ENCODE measurements at places on chromosomes 12 and 14.

GRCh38 chr12:108691998-108692808 lies 39.1 kb downstream of the CORO1C start:
- no peak for DNase-seq

GRCh38 chr12:67887065-67887464 lies 102.2 kb upstream of the IFNG-AS1 start:
- no peak for DNase-seq

DNA sequence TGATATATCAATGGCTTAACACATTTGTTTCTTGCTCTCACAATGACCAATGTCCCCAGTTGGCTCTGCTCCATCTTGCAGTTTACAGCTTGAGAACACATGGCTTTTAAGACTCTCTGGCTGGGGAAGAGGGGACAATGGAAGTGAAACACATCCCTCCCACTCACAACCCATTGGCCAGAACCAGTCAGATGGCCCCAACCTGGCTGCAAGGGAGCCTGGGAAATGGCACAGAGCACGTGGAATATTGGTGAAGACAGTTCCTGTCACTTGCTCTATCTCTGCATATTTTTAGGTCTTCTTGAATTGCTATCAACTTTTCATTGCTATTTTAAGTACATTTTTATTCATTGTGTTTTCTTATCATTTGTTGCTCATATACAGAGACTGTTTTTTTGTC lies 345.4 kb downstream of the MED13L start:
- no peak for DNase-seq

DNA sequence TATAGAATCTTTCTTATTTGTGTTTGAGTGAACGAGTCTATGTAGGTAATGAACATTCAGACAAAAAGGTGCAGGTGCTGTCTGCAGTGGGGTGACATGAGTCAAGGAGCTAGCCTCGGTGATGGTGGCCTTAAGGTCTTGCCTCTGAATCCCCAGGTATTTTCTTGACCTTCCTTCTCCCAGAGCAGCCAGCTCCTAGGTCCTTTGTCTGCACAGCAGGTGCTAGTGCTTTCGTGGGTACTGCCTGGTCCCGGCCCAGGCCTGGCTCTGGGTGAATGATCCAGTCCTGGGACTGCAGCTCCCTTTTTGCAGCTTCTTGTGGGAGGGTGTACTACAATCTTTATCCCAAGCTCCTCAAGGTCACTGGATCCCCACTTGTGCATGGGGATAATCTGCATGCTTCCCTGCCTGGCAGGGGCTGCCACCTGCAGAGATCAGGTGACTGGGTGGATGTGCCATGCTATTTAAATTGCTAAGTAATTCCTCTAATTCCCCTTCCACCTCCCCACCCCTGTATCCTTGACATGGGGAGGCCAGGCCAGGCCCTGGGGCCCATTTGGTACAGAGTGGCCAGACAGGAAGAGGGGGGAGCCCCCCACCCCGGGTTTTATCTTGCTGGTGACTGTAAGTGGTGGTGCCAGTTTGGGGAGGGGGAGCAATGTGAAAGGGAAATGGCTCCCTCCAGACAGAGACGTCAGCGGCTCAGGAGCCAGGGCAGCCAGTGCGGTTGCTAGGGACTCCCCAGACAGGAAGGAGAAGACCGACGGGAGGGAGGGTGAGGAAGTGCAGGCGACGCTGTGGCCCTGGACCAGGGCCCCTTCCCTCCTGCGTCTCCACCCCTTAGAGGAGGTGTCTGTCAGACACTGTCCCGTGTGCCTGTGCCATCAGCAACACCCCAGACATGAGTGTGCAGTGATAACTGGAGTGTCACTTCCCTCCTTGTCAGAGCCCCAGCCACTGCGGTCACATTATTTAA lies 6.7 kb downstream of the VASH1 start:
- peak; percentile 61 for DNase-seq

DNA sequence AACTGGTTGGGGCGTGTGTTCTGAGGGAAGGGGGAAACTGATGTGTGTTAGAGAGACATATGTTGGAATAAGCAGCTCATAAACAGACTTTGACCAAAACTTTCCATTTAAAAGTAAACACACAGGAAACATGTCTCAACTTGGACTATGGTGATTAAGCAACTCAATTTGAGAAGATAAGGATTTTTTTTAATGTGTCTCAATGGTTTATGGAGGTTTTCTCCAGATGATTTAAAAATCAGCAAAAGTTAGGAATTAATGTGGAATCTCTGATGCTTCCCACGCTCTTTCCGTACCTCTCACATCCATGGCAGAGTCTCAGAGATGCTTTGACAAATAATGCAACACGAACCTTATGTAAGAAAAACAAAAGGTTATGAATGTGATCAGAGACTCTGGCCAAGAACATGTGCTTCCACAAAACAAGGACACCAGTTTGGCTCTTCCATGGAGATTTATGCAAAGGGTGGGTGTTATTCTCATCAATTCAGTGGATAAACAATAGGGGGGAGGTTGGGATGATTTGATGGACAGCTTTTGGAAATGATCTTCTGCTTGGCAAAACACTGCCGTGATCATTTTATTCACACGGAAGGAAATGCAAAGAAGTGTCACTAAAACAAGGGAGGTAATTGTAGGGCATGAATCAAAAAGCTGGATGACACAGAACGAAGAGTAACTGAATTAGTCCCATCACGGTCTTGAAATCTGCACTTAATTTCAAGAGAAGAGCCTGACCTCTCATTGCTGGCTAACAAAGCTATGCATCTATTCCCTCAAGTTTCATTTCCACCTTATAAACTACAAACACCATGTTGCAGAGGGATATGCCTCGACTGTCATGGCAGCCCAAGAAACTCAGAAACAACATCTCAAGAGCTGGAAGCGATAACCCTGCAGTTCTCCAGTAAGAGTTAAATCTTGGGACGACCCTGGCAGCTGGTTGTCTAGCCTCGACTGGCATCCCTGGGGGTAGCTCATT lies 76.5 kb downstream of the FOXN3 start:
- DNase-seq: no peak

GRCh38 chr12:126547905-126548304 lies 1482.7 kb downstream of the AACS start:
- DNase-seq: no peak

GRCh38 chr12:69732088-69732487 lies 6.6 kb upstream of the RAB3IP start:
- DNase-seq: no peak

DNA sequence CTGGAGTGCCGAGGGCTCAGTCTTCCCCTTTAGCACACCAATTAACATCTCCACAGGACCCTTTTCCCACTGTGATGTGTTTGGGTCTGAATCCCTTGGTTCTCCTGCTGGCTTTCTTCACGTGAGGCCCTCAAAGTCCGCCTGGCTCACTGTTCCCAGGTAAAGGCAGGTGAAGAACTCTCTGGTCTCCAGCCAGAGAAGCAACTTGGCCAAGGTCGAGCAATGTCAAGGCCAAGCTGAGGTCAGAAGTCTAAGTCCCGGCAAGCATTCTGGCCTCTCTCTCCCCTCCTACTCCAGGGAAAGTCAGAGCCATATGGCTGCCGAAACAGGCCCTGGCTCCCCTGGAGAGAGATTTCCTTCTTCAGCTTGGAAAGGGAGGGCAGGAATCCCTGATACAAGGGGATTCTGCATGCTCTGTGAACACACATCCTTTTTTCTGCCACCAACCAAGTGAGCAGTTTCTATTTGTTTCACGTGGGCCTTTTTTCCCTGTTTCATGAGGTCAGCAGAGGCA lies 61.4 kb upstream of the ESRRB start:
- no peak for DNase-seq

GRCh38 chr14:90577661-90578282 lies 180.9 kb downstream of the CALM1 start:
- DNase-seq: peak; percentile 62

DNA sequence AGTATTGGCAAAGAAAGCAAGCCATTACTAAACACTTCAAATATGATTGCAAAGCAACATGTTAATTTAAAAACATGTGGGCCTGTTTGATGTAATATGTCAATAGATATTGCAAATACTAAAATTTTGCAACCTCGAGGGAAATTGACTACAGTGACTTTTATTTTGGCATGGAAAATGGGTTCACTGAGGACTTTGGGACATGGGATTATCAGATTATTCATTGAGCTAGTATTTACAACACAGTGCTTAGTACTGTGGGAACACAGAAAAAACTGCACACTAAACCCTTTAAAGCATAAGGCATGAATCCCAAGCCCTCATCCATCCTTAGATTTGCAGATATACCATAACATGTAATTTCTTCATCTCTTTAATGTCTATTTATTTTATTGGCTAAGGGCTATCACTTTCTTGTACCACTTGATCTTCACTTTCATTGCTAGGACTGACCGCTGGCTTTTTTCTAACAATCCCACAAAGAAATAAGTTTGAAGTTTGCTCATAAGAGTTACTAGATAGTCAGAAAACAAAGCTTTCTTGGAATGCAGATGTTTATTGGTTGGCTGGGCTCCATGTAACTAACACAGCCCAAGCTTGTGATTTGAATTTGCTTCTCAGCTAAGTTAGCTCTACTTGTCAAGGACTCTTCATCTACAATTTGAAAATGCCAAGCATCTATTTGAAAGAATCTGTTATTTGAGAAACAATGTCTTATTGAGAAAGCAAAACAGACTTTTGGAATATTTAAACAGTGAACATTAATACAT lies 48.7 kb downstream of the PPFIBP1 start:
- no peak for DNase-seq

DNA sequence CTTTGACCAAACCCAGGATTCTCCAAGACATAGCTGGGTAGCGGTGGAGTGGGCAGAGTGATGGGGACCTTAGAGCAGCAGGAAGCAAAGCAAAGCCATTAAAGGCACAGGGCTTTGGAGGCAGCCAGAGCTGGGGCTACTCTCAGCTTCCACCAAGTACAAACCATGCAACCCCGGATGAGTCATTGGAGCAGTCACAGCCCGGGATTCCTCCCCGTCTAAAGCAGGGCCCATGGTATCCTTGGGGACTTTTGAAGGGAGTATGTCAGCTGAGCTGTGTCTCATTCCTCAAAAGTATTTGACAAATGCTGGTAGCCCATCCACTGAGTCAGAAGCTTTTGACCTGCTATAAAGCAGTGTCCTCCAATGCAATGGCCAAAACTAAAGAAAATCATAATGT lies 9.7 kb upstream of the IFI27 start:
- DNase-seq: no peak

DNA sequence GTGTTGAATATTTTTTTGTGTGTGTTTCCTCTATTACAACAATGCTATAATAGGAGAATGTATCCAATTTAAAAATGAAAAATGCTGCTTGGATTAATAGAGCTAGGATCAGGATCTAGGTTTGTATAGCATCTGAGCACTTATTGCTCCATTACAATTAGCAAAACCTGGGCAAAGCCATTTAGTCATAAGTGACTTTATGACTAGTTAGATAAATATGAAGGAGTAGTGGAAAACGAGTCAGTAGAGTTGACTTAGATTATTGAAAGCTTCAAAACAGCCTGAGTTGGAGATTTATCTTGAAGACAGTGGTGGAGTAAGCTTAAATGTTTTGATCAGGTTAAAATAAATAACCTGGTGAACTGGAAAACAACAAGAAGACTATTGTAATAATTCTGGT lies 2.8 kb downstream of the MED21 start:
- no peak for DNase-seq

- no peak for DNase-seq
Observed at GRCh38 chr12:19196959-19197630, 67.6 kb downstream of the PLEKHA5 start.

DNA sequence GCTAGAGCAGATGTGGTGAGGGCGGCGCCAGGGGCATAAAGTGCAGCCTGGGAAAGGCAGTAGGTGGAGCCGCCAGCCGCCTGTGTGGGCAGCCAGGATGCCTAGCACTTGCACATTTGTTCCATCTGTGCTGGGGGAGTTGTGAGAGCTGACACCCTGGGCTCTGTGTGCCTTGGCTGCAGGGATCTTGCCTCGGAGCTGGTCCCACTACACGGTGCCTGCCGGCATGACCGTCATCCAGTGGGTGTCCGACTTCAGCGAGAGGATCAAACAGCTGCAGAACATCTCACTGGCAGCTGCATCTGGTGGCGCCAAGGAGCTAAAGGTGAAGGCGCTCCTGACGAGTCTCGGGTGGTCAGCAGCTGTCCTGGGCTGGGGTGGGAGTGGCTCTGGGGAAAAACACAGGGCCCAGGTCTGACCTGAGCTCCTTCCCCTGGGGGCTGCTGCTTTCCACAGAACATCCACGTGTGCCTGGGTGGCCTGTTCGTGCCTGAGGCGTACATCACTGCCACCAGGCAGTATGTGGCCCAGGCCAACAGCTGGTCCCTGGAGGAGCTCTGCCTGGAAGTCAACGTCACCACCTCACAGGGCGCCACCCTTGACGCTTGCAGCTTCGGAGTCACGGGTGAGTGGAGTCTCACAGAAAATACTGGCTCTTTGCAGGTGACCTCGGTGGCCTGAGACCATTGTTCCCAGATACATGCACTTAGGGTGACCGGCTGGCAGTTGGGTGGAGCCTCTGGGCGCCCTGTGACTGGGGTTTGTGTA lies 37.4 kb downstream of the HSP90AA1 start:
- DNase-seq: no peak
